BJ (cell line): ENCODE measurements at places on chromosomes 6 and 20. TPM values are rescaled to one million over a fixed set of nuclear protein-coding genes. Genes with fewer than 3 reads are reported as not detected.

Gene OGFRL1
- 5.2 and 14.1 TPM in 2 replicates for polyA plus RNA-seq

Gene SOX18
- not detected in 2 replicates for polyA plus RNA-seq

Gene ZNF334
- 0.93 and 1.8 TPM in 2 replicates for polyA plus RNA-seq

Gene IFT52
- polyA plus RNA-seq, result 47.4 and 47.6 TPM in 2 replicates

Gene MYCT1
- polyA plus RNA-seq, result 0.02 and 0.04 TPM in 2 replicates

Gene SLC22A23
- polyA plus RNA-seq, result 0.28 and 0.44 TPM in 2 replicates
